Fibroblast of skin of right biceps (primary cell): ENCODE measurements at places on chromosomes 6 and 20.

DNA sequence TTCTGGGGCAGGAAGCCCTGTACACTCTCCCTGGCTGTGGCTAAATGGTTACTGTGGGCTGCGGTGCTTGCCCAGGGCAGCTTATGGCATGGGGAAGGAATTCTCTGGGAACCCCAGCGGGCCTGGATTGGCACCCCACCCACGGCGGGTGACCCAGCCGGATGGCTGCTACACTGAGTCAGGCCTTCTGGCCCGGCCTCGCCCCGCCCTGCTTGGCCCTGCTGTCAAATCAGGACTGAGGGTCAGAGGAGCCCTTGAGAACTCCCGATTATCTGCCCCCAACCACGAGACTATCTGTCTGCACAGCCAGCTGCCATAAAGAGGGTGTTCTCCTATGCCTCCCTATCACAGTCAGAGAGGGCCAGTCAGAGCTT lies 7.3 kb upstream of the ITPR3 start:
- no peak for DNase-seq

DNA sequence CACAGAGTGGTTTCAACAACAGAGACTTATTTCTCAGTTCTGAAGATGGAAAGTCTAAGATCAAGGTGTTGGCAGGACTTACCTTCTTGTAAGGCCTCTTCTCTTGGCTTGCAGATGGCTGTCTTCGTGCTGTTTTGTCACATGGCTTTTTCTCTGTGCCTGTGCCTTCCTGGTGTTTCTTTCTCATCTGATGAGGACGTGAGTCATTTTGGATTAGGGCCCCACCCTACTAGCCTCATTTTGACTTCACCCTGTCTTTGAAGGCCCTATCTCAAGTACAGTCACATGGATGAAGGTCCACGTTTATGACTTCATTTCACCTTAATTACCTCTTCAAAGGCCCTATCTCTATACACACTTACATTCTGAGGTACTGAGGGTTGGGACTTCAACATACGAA lies 41.4 kb upstream of the LAMA2 start:
- no peak for DNase-seq

GRCh38 chr6:158002249-158002950 lies 20.7 kb downstream of the SYNJ2 start:
- no peak for DNase-seq

DNA sequence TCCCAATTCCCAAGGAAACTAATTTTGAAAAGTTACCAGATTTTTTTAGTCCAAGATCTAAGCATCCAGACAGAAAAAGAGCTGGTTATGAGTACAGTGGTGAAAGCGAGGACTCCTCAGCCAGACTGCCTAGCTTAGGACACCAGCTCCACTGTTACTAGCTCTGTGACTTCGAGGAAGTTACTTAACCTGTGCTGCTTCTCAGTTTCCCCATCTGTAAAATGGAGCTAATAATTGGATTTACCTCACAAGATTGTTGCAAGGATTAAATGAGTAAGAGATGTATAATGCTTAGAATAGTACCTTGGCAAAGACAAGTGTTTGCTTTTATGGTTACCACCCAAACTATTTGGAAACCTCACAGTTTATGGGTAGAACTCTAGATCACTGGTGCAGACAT lies 1.1 kb downstream of the NT5DC1 start:
- DNase-seq = no peak

- peak; percentile 13 for DNase-seq
These were observed 655.1 kb upstream of the CITED2 start for GRCh38 chr6:140029551-140029950.

DNA sequence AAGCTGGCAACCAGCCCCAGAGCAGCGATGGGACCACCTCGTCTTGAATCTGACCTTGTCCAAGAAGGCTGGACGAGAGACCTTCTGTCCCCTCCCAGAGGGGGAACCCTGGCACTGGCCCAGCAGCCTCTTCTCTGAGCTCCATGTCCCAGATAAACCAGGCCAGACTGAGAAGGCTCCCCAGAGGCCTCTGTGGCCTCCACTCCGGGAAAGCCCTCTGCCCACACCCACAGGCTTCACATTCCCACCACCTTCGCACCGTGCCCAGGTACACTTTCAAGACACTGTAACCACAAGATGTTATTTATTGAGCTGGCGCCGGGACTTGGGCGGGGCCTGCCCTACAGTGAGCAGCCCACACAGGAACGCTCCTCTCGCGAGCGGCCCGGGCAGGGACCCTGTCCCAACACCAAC lies 33.2 kb downstream of the ADA start:
- no peak for DNase-seq

DNA sequence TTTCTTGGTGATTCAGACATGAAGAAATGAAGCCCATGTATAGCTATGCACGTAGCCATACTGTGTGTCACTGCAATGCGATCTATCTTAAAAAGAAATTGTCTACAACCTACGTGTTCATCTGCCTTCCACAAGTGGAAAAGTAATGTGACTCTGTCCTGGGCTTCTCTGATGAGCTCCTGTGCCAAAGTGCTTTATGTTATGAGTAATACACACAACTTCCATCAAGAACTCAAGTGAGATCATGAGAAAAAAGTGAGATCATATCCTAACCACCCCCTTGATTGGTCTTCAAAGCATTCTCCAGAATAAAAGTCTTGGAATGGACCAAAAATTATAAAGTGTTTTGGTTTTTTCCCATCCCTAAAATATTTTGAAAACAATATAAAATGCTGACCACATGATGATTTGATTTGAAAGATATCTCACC lies 114.3 kb downstream of the DST start:
- peak; percentile 98 for DNase-seq

DNA sequence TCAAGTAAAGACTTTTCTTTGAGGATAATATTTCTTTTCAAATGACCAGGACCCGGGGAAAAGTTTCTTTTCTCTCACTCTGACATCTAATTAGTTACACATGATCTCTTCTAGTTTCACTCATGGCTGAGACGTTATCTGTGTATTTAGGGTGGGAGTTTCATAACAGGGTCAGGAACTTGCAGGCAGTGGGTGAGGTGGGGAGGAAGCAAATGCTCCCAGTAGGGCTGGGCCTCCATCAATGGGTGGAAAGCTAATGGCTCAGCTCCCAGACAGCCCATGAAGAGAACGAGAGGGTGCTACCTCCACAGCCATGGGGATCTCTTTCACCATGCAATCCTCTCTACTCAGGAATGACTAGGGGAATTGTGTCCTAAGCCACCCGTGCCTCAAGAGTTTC lies 119.3 kb downstream of the F13A1 start:
- no peak for DNase-seq

- DNase-seq = no peak
These were observed 58.5 kb downstream of the SAMD3 start for GRCh38 chr6:130164251-130164650.

DNA sequence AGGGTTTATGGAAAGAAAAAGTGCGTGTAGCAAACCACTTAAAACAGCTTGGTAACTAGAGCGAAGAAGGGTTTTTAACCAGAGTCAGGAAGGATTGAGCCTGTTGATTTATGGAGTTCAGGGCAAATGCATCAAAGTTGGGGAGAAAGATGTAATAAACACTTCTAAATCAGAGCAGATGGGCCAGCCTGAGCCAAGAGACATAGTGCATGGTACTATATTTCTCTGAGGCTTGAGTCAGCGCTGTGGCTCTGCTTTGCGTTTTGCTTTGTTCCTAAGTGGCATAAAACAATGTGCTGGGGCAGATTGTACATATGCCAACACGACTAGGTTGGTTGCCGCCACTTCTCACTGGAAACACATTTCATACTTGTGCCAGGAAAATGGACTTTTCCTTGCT lies 111.3 kb downstream of the BCKDHB start:
- peak; percentile 92 for DNase-seq

DNA sequence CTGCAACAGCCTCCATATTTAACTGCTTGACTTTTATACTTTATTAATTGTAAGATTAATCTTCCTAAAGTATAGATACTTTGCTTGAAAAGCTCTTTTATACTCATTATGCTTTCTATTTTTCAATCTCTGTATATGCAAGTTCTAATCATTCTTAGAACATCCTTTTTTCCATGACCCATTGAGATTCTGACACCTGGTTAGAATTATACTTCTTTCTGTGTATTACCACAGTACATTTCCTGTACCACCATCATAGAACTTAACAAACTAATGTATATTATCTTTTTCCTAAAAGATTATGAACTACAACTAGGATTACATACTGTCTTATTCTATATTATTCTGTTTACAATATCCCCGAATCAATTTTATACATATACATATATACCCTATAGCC lies 13.5 kb downstream of the SERINC1 start:
- no peak for DNase-seq

DNA sequence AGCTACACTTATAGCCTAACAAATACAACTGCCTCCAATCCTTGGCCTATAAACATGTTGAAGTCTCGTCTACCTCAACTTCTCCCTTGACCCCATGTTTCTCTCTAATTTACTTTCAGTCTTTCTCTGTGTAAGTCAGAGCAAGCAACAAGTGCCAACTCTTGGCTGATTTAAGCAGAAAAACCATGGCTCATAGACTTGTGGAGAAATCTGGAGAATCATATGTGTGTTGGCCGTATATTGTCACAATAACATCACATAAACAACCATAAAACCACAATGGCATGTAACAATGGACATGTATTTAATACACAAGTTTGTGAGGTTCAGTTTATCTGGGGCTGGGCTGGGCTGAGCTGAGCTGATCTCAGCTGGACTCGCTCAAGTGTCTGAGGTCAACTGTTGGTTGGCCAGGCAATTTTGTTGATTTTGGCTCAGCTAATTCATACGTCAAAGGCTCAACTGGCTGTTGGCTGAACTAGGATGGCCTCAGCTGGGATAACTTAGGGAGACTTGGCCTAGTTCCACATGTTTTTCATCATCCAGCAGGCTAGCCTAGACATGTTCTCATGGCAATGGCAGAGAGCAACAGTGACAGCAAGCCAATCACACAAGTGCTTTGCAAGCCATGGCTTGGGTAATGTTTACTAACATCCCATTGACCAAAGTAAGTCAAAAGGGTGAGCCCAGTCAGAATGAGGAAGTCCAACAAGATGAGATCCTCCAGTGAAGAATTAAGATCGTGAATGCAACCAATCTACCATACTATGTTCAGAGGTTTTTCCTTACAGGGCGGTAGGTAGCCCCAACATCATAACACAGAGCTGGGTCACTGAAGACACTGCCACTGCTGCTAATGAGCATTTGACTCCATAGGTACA lies 12.9 kb upstream of the TBC1D22B start:
- DNase-seq = peak; percentile 97

- DNase-seq = peak; percentile 86
These were observed 52.0 kb downstream of the FRK start for GRCh38 chr6:116008470-116009243.

DNA sequence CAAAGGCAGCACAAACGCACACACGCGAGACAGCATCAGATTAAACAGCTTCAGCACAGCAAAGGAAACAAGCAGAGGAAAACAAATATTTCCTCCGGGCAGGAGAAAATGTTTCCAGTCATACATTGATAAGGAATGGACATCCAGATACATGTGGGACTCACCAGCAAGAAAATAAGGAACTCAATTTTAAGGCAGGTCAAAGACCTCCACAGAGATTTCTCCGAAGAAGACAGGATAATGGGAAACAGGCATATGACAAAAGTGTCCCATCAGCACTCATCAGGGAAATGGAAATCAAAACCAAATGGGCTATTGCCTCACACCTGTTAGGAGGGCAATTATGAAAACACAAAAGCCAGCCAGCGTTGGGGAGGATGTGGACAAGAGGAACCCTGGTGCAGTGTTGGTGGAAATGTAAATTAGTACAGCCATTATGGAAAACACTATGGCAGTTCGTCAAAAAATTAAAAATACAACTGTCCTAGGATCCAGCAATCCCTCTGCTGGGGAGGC lies 9.7 kb upstream of the SLCO4A1 start:
- no peak for DNase-seq

GRCh38 chr6:139296927-139297326 lies 5.1 kb upstream of the TXLNB start:
- DNase-seq = peak; percentile 87

DNA sequence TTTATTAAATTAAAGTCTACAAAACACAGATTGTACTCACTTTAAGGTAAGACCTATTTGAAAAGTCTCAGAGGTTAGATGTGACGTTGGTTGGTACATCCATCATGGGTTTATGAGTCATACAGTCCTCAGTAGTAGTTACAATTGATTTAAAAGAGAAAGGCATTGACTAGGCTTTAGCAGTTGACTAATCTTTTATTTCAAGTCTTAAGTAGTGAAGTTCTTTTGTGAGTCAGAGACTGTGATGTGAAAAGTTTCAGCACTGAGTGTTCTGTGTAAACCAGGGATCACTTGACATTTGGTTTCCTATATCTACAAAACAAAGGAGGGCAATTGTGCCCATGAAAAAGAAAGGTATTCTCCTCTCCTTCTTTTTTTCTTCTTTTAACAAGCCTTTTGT lies 221.3 kb downstream of the GRIK2 start:
- DNase-seq = peak; percentile 46

- no peak for DNase-seq
These were observed 172.4 kb downstream of the BCAS1 start for GRCh38 chr20:53897884-53898555.

DNA sequence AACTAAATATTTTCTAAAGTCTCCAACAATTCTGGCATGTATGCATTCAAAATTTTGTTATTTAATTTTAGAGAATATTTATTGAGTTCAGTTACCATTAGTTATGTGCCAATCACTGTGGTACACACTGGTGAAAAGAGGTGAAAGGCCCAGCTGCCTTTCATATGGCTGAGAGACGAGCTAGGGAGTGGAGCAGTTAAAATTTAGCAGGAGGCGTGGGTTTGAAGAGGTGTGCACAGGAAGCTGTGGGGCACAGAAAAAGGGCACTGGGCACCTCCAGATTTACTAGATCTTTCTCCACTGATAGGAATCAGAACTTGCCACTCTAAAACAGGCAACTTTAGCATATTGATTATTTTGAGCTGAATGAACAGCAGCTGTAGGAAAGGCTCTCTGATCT lies 347.1 kb downstream of the CD83 start:
- DNase-seq = no peak

DNA sequence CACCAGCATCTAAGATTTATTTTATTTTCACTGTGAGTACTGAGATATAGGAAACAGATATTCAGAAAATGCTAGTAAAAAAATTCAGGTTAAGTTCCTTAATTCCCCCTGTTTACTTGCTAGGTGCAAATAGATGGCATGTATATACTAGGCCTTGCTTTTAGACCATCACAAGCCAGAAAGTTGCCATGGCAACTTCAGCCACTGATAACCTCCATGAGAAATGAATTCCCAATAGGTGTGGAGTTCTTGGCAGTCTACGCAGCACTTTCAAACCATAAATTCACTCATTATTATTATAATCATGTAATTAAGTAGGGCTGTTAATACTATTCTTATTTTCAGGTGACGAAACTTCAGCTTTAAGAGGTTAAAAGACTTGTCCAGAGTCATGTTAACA lies 251.6 kb upstream of the TFAP2D start:
- no peak for DNase-seq

DNA sequence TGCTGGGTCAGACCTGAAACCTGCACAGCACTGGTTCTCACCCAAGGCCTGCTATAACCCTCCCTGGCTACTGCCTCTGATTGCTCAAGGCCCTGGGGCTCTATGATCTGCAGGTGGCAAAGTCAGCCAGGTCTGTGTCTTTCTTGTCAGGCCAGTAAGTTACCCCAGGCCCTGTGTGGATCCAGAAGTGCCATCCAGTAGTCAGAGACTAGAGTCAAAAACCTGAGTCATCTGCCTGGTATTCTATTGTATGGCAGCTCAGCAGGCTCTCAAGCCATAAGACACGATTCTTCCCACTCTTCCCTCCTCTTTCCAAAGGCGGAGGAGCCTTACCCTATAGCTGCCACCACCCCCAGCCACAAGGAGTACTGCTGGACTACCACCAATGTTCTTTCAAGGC lies 593.0 kb downstream of the FRK start:
- no peak for DNase-seq

- no peak for DNase-seq
These were observed 213.9 kb downstream of the KCNQ5 start for GRCh38 chr6:72835749-72836148.

- DNase-seq = no peak
These were observed 15.6 kb upstream of the MATN4 start for GRCh38 chr20:45323731-45324130.
